Right renal pelvis (tissue), 4 donors: ENCODE measurements at places on chromosomes 5 and 9. TPM values are rescaled to one million over a fixed set of nuclear protein-coding genes. Genes with fewer than 3 reads are reported as not detected.

The C9 gene
- polyA plus RNA-seq: 0.34 TPM

The SPINK13 gene
- 0.31 TPM for polyA plus RNA-seq

The TEX53 gene
- not detected for polyA plus RNA-seq

The BRD8 gene
- polyA plus RNA-seq: 120 TPM

GRCh38 chr5:98827161-98827560 is 53.7 kb downstream of the RGMB start:
- no peak for DNase-seq

The FSD1L gene
- 13.3 TPM for polyA plus RNA-seq

The CCL21 gene
- 11.7 TPM for polyA plus RNA-seq

- no peak for DNase-seq
Observed at GRCh38 chr9:71941998-71942567, 30.6 kb downstream of the C9orf85 start.

The HBEGF gene
- 10.7 TPM for polyA plus RNA-seq

- no peak for DNase-seq
Observed at GRCh38 chr9:131670247-131671132, 69.4 kb downstream of the RAPGEF1 start.

- no peak for DNase-seq
Observed at GRCh38 chr9:136697821-136698526, 10.7 kb upstream of the AGPAT2 start.

DNA sequence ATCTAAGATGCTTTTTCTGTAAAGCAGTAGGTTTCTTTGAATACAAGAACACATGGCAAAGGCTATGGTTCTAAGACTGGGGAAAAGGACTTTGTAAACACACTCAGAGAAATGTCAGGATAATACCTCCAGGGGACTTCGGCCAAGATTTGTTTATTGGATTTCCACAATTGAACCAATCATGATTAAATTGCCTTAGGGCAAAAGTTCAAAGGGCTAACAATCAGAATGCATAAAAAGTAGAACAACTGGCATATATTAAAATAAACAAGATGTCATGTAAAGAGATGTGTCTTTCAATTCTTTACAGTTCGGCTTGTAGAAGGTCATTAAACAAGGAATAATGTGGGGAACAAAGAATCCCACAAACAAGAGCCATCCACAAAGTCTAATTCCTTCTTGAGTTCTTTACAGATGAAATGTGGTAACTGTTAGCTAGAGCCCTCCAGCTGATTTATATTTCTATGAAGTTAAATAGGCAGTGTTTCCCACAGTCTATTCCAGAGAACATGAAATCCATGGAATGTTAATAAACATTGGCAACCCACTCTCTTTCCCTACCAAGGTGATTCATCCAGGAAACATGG is 565.5 kb downstream of the ZNF608 start:
- DNase-seq: no peak

DNA sequence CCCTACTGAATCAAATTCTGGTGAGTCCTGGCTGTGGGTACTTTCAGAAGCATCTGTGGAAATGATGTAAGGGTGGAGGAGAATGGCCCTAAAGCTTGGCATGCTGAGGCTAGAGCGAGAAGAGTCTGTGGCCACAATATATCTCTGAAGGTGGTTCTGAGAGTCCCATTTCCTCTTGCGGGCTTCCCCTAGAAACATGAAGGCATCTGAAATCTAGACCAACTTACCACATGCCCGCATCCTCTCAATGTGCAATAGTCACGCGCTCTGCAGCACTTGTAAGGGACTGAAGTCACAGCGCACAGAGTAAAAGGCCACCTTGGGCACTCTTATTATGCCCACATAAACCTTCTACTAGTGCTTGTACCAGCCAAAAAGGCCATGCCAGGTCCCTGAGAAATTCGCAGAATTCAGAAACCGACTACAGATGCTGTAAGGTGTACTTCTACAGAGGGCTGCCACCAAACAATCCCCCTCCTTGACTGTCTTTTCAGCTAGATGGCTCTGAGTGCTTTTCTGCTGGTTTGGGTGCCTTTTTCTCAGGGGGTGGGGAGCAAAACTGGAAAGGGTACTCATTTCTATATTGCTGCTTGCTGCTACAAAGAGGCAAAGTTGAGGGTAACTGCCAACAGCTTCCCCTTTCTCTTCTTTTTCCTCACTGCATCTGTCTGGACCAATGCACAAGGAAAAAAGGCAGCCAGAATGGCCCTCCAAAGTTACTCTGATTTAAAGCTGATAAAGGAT is 107.3 kb downstream of the ZDHHC21 start:
- no peak for DNase-seq
